ENCODE measurements at places on chromosomes 6 and 20.

DNA sequence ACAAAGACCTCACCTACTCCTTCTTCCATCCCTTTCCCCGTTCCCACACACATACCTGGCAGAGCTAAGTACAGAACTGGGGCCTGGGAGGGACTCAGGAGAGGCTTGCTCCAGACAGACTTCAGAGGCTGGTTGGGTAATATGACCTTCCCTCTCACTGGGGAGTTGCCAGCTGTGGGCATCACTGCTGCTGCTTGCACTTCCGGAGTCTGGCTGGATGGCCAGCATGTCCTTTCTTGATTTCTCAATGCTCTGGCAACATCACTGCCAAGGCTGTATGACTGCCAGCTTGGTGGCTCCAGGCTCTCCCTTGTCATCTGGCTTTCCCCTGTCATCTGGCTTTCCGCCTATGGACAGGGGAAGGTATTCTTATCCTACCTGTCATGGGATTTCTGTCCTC lies 47.8 kb downstream of the CDH22 start:
- no peak for DNase-seq

GRCh38 chr20:61940491-61940890 lies 125.2 kb downstream of the TAF4 start:
- no peak for DNase-seq

DNA sequence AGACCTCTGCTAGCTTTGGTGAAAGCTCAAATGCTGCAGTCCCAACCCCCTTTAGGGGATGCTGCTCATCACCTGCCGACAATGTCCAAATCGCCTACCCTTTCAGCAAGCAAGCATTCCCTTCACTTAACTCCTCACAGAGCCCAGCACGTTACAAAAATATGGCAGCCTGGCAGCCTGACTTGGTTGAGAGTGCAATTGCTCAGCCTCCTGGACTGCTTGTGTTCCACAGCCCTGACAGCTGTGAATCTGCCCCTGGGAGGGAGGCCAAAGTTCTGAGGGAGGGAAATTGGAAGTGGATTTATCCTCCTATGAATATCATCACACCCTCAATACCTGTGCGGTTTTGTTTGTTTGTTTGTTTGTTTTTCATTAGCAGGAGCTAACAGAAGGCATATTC lies 231.0 kb downstream of the HIVEP2 start:
- no peak for DNase-seq

DNA sequence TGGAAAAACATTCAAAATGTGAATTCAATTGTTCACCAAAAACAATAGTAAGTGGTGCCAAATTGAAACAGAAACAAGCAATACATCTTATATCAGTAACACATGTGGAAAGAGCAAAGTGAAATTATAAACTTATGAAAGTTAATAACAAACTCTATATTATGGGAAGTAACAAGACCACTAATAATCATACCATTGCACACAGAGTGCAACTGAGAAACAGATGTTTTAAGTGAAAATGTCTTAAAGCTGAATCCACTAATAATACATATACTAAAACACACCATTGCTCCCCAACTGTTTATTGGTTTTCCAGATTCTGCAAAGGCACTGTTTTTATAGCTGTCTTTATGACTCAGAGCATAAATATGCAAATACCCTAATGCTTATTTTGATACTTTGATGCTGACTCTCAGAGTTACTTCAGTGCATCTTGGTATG lies 292.3 kb downstream of the RFPL4B start:
- no peak for DNase-seq

DNA sequence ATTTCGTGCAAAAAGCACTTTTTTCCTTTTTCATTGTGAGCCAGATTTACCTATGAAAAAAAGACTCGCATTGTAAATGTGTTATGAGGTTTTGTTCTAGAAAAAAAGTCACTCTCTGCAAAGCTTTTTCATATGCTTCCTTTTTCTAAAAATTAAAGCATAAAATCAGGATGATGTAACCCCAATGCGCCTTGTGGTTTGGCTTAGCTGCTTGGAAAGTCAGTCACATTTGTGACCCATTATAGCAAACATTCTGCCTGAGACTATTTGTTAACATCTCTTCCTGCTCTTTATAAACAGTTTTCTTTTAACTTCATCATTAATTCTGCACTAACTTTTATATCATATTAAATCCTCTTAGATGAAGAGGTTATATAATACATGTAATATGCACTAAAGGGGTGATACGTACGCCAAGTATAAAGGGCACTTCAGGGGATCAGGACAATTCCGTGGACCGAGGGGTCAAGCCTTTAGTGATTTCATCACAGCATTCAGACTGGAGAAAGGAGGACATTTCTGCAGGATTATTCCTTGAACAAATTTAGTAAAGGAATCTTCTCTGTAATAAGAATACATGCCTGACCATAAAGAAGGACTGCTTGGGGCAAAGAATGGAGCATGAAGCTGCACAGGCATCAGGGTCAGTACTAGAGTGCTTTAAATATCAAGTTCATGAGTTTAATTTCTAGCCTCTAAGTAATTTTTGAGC lies 48.1 kb upstream of the SMLR1 start:
- DNase-seq, result no peak

DNA sequence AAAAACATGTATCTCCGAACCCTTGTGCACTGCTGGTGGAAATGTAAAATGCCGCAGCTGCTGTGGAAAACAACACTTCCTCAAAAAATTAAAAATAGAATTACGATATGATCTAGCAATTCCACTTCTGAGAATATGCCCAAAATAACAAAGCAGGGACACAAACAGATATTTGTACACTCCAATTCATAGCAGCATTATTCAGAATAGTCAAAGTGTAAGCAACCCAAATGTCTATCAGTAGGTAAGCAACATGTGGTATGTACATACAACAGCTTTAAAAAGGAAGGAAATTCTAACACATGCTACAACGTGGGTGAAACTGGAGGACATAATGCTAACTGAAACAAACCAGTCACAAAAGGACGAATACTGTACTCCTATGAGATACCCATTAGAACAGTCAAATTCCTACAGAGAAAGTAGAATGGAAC lies 5.7 kb upstream of the RAB5IF start:
- DNase-seq, result no peak

All from CD4-positive, alpha-beta T cell treated with Interferon alpha-2 for 1 hour (primary cell).